Activated CD8-positive, alpha-beta memory T cell treated with anti-CD3 and anti-CD28 coated beads for 48 hours (primary cell): ENCODE measurements at places on chromosomes 3 and 15.

DNA sequence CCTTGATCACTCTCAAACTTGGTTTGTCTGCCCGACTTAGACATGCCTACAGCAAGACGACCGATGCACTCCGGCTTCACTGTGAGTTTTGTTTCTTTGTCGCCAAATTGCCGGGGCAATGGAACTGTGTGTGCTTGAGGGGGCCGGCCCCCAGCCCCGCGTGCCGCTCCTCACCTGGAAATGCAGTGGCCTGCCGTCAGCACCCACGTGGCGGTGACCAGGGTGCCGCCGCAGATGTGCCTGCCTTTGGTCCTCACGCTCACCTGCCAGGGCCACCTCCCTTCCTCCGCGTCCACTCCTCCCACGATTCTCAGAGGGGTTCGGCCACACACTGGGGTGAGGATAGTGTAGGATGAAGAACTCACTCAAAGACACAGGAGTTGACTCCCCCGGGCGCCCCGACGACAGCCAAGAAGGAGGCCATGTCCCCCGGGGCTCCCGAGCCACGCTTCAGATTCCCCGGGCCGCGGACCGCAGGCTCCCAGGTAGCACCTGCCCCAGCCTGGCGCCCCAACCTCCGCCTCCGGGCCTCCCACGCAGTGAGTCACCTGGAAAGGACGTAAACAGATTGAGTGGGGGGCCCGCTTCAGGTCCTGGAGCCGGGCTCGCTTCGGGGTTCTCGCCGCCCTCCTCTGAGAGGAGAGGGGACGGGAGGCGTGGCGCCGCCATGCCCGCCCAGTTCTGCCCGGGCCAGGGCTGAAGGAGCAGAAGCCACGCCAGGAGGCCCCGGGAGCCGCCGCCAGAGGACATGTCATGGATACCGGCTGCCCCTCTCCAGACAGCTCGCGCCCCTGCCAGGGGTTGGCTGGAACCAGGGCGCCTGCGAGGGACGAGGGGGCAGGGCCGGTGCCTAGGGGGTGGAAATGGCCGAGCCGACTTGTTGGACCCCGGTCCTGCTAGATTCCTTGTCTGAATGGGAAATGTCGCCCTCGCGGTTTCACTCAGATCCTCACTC is 29.6 kb downstream of the MYL3 start:
- DNase-seq = no peak

- DNase-seq = no peak
These were observed 17.7 kb downstream of the ATG7 start for GRCh38 chr3:11289864-11290263.

GRCh38 chr3:176796371-176796770 is 400.9 kb downstream of the TBL1XR1 start:
- DNase-seq = no peak

- no peak for DNase-seq
These were observed 108.6 kb downstream of the ADCY5 start for GRCh38 chr3:123340336-123340735.

GRCh38 chr3:94049267-94049666 is 13.4 kb downstream of the DHFR2 start:
- no peak for DNase-seq

GRCh38 chr3:153305189-153305588 is 143.2 kb downstream of the RAP2B start:
- DNase-seq = no peak

DNA sequence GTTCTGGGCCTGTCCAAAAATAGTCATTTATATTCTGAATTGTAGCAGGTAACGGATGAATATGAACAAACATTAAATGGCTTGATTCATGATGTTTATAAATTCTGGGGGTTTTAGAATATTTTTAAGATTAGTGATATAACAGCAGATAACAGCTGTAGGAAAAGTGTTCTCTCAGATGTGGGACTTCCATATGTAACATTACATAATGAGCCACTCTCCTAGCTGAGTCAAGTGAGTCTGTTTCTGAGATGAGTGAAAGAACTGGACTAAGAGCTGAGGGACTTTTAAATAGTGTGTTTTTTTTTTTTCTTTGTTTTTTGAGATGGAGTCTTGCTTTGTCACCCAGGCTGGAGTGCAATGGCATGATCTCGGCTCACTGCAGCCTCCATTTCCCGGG is 13.9 kb downstream of the YEATS2 start:
- DNase-seq = no peak

GRCh38 chr3:126546013-126546412 is 12.7 kb downstream of the C3orf22 start:
- no peak for DNase-seq

DNA sequence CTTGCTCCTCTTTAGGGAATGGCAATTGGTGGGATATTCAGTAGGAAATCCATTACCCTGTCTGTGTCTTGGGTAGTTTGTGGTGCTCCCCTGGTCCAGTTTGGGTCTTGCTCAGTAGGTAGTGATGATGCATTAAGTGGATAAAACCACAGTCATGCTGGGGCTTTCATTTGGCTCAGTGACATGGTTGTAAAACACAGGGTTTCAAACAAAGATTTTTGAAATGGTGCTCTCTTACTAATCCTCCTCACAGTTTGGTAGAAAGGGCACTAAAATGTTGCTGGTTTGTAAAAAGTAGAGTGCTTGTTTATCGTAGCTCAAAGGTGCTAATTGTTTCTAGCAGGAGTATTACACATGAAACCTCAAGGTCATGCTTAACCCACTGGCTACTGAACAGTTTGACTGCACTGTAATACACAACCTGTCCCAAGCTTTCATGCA is 22.9 kb downstream of the BBX start:
- no peak for DNase-seq

DNA sequence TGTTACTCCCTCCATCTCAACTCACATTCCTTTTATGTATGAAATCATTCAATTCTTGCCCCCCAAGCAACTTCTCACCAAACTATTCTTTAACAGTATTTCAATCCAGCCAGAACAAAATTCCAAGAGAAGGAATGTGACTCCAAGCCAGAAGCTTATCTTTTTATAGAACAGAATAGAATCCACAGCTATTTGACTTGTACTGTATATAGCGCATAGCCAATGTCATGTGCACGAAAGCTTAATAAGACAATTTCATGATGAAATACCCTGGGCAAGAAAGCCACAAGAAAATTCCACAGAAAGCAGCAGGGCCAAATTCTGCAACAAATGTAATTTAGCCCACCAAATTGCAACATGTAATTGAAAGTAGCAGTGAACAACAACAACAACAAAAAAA is 127.6 kb upstream of the UBE2E2 start:
- DNase-seq = no peak

DNA sequence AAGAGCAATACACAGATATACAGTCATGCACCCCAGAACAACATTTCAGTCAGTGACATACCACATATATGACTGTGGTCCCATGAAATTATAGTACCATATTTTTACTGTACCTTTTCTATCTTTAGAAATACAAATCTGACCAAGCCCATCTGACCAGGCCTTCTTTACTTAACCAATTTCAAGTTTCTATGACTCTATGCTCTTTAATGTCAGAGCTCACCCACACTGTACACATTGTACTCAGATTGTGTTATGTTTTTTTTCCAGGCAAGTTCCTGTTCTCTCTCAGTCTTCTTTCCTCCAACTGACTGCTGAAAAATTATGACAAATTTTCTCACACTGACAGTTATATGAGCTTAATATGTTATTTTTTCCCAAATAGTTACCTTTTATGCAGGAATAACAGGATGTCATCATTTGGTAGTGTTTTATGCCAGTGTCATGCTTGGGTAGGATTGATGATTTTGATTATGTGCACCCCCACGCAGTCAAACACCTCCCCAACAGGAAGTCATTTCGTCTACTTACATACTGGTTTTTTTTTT is 8.0 kb upstream of the CBLB start:
- no peak for DNase-seq
